ENCODE measurements at places on chromosomes 12 and 14. TPM values are rescaled to one million over a fixed set of nuclear protein-coding genes. Genes with fewer than 3 reads are reported as not detected.

Gene RNASE3
- not detected for total RNA-seq

Gene TAPBPL
- total RNA-seq = 0.94 TPM

Gene TBX5
- not detected for total RNA-seq

Gene NXPH4
- 1.6 TPM for total RNA-seq

Gene TAS2R19
- total RNA-seq = 41.9 TPM

Gene EPYC
- total RNA-seq = not detected

All from parietal lobe (tissue), 2 donors.